SK-N-SH treated with all-trans-retinoic acid at 6 μM for 48 hours (cell line): ENCODE measurements at places on chromosomes 16 and 17.

- peak; percentile 79 for ATAC-seq
Observed at GRCh38 chr17:55198690-55199370, 65.9 kb upstream of the HLF start.

DNA sequence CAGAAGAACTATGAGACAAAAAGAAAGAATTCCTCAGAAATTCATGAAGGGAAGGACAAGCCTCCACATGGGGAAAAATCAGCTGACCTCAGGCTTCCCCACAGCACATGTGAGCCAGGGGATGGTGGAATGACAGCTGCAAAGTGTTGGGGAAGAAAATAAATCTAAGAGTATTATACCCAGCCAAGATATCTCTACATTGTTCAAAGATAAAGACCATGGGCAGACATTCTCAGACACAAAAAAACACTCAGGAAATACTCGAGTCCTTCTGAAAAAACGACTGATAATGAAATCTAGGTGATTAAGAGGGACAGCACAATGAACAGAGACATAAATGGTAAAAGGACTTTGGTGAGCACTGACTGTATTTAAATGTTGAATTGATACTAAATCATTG is 3.9 kb downstream of the RAB40B start:
- ATAC-seq = no peak

DNA sequence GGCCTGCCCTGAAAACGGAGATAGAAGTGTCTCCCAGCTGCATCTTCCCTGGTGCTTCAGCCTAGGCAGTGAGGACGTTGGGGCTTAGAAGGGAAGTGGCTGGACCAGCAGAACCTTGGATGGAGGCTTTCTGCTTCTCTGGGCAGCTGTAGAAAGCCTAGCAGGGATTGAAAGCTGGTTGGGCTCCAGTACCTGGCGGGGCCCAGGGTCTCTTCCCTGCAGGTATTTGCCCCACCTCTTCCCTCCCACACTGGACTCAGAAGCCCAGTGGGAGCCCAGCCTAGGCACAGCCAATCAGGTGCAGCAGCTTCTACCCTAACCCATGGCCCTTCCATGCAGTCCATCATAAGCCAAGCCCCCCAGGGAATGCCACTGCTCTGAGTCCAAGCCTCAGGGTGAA is 190.3 kb upstream of the IRX6 start:
- no peak for ATAC-seq

DNA sequence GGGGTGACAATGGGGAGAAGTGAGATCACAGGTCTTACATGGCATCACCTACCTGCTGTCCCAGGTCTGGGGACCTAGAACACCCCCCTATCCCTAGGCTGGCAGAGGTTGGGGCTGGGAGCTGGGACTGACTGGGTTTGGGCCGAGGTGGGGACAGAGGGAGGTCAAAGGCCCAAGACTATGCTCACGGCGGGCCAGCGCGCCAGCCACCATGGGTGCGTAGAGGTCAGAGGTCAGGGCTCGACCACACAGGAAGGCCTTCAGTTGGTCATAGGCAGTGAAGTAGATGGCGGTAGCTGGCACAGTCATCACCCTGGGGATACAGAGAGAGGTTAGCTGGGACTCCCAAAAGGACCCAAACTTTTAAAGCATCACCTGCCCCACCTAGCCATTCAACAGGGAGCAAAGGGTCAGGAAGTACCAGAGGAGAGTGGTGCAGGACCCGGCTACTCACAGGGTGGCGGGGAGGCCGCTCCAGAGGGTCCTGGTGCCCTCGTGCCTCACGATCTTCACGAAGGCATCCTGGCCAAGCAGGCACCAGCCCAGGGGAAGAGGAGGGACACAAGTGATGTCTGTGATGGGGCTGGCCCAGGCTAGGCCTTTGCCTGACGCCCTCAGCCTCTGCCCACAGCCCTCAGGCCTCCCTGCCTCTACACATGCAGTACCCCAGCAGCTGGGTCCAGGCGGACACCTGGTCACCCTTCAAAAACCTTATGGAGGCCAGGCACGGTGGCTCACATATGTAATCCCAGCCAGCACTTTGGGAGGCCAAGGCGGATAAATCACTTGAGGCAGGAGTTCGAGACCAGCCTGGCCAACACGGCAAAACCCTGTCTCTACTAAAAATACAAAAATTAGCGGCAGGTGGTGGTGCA is 3.1 kb downstream of the SLC25A39 start:
- ATAC-seq = no peak

- ATAC-seq = peak; percentile 23
Observed at GRCh38 chr17:62617894-62618472, 9.5 kb upstream of the MRC2 start.

- no peak for ATAC-seq
Observed at GRCh38 chr16:16073001-16073545, 123.7 kb downstream of the ABCC1 start.

DNA sequence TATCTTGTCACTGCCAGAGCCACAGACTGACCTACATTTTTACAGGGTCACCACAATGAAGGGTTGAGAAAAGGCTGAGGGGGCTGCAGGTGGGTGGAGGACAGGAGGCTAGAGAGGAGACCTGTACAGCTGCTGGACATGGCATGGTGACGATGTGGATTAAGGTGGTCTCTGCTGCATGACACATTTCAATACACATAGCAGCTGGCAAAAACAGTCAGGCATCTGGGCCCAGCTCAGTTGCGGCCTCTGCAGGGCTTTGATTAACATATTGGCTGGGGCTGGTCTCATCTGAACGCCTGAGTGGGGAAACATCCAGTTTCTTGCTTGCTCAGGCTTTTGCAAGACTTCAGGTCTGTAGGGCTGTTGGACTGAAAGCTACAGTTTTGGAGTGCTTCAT is 265.4 kb upstream of the FOXF1 start:
- ATAC-seq = no peak

GRCh38 chr17:81556175-81556691 is 4.1 kb upstream of the FAAP100 start:
- no peak for ATAC-seq

DNA sequence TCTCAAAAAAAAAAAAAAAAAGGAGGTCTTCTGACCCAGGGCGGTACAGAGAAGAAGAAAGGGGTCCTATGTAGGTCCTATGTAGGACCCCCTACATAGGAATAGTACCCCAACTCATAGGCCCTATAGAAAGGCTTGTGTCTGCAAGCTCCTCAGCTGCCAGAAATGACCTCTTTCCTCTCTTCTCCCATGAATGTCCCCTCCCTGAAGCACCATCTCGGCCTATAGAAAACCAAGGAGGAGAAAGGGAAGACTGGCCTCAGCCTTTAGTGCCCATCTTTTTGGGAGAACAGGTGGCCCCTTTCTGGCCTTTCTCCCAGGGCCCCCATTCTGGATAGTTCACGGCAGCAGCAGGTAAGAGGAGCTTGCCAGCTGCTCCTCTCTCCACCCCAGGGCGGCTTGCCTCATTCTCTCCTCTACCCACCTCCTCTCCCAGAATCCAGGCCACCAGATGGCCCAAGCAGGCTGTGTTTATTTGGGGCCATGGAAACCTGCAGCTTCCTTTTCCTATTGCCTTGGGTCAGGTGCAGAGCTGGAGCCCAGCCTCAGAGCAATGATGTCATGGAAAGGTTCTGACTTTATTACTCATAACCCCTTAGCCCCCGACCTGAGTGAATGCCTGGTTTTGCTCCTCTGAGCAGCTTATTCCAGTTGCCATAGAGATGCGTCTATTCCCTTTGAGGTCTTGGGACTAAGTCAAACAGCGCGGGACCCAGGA is 1.6 kb upstream of the MRPL58 start:
- ATAC-seq = peak; percentile 3; the same call in 2 of the 3 replicates

DNA sequence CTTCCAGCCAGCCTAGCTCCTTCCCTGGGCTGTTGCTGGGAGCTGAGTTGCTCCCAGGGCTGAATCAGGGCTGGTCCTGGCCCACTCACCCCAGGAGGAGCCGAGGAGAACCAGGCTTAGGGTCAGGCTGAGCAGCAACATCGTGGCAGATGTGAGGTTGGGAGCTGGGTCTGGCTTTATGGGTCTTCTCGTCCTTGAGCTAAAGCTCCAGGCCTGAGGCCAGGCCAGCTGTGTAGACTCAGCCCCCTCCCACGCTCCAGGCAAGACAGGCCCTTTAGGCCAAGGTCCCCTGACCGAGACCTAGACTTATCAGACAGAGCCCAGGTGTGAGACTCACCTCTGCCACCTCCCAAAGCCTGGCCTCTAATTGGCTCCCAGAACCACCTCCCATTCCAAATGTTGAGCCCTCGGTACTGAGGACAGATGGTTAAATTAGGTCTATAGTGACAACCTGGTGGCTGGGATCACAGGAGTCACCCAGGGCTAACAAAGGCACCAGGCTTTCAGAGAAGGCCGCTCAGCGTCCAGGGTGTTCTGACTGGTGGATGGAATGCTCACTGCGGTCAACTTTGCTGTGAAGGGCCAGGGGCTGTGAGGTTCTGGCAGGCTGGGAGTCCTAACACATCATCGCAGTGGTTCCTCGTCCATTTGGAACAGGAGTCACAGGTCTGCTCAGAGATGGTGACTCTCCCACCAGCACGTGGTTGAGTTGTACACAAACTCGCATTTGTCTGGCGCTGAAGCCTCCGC is at the start of gene CTRL:
CTRL (minus strand) TSS at position 151 of the 750 bp plus-strand sequence; CDS start at position 141, 10 bp downstream.
- no peak for ATAC-seq

DNA sequence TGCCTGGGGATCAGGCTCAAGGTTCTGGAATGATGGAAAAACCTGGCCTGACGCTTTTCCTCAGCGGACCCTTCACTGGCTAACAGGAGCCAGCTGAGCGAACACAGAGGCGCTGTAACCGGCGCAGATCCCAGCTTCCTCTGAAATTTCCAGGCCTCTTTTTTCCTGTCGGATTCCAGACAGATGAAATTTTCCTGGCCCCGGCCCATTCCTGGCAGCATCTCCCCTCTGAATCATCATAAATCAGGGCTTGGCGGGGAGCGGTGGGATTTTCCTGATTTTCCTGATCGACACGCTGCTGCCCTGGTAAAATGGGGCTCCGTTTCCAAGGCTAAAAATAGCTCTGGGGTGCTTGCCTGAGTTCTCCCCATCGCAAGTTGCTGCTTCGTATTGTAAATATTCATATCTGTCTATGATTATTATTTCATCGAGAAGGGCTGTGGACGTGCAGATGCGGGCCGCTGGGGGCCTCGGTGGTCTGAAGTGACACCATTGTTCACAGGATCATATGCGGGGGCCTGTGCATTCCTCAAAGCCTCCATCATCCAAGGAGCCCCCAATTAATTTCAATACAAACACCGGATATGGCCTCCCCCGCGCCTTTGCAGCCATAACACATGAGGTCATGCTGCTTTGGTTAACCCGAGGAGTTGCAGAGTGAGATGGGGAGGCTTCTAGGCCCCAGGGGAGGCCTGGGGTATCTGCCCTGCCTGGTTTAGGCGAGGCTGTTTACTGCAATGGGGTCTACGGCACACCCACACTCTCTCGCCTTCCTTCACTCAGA is 45.8 kb upstream of the ETV4 start:
- peak; percentile 94 for ATAC-seq

- ATAC-seq = no peak
Observed at GRCh38 chr17:19271780-19272357, 34.7 kb downstream of the EPN2 start.

DNA sequence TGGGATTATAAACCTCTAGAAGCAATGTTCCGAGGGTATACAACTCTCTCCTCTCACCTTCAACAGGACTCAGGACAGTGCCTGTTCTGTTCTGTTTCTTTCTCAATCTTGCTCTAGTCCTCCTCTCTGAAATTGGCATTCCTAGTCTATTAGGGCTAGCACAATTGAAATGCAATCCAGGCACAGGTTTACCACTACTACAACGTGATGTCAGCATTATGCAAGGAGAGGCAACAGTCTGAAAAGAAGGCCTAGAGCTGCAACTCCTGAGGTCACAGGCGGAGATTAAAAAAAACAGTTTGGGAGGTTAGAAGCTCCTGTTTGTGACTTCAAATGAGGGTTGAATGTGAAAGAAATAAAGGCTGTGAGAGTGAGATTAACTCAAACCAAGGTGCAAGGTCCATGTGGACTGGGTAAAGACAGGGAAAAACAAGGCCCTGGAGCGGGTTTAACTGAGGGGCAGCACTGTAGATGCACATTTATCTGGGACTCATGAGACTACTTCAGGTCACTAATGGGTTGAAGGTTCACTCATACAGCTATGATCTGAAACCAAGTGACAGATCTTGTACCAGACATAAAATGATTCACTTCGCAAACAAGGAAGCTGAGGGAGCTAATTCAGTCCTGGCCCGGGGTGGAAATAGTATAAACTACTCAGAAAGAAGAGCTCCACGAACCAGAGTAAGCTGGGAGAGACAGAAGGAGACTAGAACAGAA is 16.8 kb downstream of the AMFR start:
- ATAC-seq = no peak

GRCh38 chr17:4136373-4136772 is 6.5 kb downstream of the ZZEF1 start:
- ATAC-seq = no peak

GRCh38 chr17:60165223-60165622 is 15.4 kb downstream of the CA4 start:
- ATAC-seq = no peak

- ATAC-seq = no peak
Observed at GRCh38 chr17:6959700-6960099, 36.1 kb upstream of the ALOX12 start.

GRCh38 chr16:12582696-12583095 is 221.0 kb downstream of the CPPED1 start:
- ATAC-seq = no peak

DNA sequence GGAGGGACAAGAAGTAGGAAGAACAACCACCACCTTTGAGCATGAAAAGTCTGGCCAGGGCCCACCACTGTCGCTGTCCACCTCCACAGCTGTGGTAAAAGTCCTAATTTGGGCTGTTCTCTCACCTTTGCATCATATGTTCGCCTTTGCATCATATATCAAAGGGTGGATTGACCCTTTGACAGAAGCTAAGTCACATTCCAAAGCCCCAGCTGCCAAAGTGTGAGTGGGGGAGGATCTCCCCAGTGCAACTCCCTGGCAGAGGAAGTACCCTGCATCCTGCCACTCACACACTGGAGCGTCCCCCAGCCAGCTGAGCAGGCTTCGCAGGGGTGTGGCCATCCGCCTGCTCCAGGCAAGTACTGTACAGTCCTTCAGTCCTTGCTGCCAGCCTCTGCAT is 12.7 kb upstream of the SPECC1 start:
- no peak for ATAC-seq

DNA sequence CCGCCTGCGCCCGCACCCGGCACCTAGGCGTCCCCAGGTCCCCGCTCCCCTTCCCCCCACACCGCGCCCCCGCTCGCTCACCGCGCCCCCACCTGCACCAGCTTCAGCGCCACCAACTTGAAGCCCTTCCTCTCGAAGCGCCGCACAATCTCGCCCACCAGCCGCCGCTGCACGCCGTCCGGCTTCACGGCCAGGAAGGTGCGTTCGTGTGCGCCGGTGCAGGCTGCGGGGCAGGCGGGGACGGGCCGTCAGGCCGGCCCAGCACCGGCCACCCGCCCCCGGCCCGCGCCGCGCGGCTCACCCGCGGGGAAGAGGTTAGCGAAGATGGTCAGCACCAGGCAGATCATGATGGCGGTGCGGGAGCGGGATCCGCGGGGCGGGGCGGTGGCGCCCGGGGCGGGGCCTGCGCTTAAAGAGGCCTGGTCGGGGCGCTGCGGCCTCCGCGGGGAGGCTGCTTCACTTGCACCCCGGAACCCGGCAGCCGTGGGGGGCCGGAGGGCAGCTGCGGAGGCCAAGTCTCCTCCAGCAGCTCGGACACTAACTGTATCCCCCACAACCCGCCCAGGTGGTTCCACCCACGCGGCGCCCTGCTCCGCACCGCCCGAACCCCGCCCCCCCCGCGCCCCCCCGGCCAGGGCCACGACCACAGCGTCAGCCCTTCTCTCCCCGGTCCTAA is at the start of gene NME3:
NME3 (minus strand) TSS at position 356 of the 676 bp plus-strand sequence; CDS start at position 347, 9 bp downstream.
- peak; percentile 53 for ATAC-seq
